ENCODE measurements at places on chromosomes 1 and 21.

GRCh38 chr1:182687361-182687760 lies 3.0 kb upstream of the RGS8 start:
- DNase-seq: no peak

GRCh38 chr1:99751877-99752504 lies 14.4 kb downstream of the FRRS1 start:
- no peak for DNase-seq

GRCh38 chr1:158329300-158329699 lies 2.0 kb downstream of the CD1B start:
- no peak for DNase-seq

- no peak for DNase-seq
These were observed 38.9 kb upstream of the TARDBP start for GRCh38 chr1:10973552-10973951.

GRCh38 chr21:42973309-42973990 lies 912 bp upstream of the PKNOX1 start:
- no peak for DNase-seq

DNA sequence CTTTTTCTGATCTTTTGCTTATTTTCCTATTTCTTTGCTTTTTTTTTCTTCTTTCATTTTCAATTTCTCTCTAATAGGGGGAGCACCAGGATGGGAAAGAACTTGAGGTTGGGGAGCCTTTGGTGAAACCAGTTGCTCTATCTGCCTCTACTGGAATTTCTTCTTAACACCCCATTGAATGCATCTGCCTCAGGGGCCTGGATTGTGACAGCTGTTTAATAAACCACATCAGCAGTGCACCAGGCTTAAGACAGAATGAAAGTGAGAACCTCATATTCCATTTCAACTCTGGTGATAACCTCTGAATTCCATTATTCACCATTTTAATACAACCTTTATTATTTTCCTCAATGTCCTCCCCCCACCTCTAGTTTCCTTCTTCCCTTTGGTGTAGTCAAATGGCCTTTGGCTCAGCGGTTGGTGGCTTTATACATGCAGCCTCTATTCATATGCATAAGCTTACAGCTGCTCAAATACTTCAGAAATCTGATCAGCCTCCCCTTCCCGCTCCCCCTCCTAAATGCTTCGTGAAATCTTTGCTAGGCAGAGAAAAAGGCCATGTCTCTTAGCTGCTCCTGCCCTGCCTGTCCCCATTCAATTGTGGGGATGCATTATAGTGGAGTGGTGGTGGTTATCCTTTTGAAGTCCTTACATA lies 537.3 kb upstream of the PLXNA2 start:
- DNase-seq: no peak

- DNase-seq: no peak
These were observed 56.7 kb upstream of the ATP1A1 start for GRCh38 chr1:116316373-116316772.

- no peak for DNase-seq
These were observed 45.7 kb downstream of the ZC3H11B start for GRCh38 chr1:219566951-219567947.

GRCh38 chr1:190175320-190175719 lies 302.3 kb downstream of the BRINP3 start:
- DNase-seq: no peak

GRCh38 chr1:189499736-189500135 lies 977.9 kb downstream of the BRINP3 start:
- DNase-seq: no peak

- no peak for DNase-seq
These were observed 13.4 kb upstream of the LAPTM5 start for GRCh38 chr1:30771005-30771404.

GRCh38 chr1:60367532-60367931 lies 294.0 kb upstream of the C1orf87 start:
- no peak for DNase-seq

DNA sequence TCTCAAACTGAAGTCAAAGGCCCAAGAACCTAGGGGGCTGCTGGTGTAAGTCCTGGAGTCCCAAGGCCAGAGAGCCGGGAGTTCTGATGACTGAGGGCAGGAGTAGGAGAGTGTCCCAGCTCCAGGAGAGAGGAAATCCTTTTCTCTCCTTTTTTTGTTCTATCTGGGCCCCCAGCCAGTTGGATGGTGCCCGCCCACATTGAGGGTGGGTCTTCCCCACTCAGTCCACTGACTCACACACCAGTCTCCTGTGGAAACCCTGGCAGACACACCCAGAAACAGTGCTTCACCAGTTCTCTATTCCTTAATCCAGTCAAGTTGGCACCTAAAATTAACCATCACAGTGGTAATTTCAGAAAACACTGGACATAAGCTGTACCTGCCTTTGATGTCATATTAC lies 12.7 kb upstream of the WDR26 start:
- DNase-seq: no peak

DNA sequence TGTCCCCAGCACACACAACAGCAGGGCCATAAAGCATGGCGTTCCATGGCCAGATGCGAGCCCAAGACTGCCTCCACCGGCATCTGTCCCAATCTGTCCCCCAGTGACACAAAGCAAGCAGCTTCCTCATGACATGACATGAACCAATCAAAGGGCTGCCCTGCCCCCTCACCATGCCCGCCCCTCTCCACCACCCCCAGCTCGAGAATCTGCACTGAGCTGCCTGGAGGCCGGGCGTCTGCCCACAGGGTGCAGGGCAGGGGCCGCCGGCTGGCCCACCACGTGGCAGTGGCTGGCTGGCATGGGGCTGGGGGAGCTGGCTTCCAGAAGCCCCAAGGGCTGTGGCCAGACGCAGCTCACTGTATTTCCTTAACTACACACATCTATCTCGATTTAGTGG lies 27.8 kb downstream of the WNT9A start:
- DNase-seq: no peak

DNA sequence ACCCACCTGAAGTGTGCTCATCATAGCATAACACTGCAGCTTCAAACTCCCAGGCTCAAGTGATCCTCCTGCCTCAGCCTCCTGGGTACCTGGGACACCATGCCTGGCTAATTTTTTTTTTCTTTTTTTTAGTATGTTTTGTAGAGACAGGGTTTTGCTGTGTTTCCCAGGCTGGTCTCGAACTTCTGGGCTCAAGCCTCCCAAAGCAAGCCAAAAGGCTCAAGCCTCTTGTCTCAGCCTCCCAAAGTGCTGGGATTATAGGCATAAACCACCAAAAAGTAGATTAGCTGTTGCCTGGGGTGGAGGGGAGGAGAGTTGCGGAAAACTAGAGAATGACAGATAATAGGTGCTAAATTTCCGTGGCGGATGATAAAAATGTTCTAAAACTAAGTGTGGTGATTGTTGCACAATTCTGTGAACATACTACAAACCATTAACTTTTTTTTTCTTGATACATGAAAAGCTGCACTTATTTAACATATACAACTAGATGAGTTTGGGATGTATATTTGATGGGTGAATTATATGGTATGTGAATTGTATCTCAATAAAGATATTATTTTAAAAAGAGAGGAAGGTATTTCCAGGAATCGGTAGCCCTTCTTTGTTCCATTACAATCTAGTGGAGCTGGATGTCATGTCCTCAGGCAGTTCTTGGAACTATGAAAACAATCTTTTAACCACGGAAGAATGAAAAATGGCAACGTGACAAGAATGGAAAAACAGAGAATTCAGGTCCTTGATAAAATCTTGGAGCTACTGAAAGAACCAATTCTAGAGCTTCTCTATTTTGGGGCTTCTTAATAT lies 27.3 kb upstream of the MED18 start:
- no peak for DNase-seq

GRCh38 chr1:93446837-93447451 lies 974 bp upstream of the FNBP1L start:
- no peak for DNase-seq

GRCh38 chr1:27086026-27086425 lies 68.9 kb downstream of the SLC9A1 start:
- DNase-seq: no peak

DNA sequence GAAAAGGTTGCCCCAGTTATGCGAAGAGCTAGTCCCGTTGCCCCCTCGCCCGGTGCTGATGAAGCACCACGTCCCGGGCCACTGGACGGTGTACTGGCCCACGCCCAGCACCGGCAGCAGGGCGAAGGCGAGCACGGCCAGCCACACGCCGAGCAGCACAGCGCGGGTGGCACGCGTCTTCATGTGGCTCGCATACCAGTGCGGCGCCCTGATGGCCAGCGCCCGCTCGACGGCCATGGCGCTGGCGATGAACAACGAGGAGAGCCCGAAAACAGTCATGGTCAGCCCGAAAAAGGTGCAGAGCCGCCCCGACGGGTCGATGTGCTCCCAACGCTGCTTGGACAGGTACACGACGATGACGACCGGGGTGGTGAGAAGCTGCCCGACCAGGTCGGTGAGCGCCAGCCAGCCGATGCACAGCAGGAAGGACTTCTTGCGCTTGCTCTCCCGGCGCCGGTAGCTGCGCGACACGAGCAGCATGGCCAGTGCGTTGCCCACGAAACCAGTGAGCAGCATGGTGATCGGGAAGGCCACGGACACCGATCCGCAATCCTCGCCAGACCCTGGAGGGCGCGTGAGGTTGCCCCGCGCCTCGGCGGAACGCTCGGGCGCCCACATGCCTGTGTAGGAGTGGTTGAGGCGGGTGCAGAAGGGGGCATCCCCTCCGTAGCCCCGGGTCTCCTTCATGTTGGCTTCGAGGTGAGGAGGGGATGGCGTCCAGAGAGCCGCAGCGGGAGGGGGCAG lies 553 bp downstream of the PTGER3 start:
- DNase-seq: no peak

DNA sequence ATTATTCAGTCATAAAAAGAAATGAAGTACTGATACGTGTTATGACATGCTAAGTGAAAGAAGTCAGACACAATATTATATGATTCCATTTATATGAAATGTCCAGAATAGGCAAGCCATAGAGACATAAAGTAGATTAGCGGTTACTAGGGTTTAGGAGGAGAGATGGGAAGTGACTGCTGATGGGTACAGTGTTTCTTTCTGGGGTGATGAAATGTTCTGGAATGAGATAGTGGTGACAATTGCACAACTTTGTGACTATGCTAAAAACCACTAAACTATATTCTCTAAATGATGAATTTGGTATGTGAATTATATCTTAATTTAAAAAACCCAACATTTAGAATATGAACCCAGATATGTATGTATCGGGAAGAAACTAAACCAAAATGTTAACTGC lies 27.6 kb downstream of the IPP start:
- DNase-seq: no peak

DNA sequence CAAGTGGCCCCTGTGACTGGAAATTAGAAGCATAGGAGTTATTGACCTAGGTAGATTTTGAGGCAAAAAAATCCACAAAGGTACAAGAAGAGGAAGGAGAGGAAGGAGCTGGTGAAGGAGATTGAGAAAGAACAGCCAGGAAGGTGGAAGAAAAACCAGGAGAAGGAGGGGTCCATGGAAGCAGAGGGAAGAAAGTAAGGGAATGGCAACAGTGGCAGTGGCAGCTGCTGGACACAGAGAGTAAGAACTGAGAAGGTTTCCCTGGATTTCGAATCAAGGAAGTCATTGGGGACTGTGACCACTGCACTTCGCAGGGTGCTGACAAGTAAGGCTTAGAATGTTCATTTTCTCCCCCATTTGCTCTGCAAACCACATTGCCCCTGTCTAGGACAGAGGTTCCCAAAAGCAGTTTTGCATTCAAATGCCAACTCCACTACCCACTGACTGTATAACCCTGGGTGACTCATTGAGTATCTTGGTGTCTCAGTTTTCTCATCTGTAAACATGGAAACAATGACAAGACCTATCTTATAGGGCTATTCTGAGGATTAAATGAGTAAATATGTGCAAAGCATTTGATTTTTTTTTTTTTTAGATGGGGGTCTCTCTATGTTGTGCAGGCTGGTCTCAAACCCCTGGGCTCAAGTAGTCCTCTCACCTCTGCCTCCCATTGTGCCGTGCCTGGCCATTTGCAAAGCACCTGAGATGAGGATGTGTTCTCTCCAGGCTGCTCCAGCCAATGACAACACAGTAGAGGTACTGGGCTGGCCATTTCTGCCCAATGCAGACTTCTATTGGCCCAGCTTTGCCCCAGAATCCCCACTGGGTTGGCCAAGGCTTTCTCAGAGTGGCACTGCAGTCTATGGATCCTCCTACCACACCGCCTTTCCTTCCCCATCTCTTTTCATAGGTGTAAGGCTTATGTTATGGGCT lies 9.3 kb upstream of the CAPN2 start:
- no peak for DNase-seq

- no peak for DNase-seq
These were observed 20.4 kb downstream of the DENND2D start for GRCh38 chr1:111179968-111180533.

GRCh38 chr1:86502721-86503405 lies 34.1 kb downstream of the CLCA1 start:
- no peak for DNase-seq
